M059J (cell line): ENCODE measurements at places on chromosomes 6 and 20. TPM values are rescaled to one million over a fixed set of nuclear protein-coding genes. Genes with fewer than 3 reads are reported as not detected.

Gene IL17F
- total RNA-seq = not detected in 2 replicates

Gene SULF2
- 104 and 140 TPM in 2 replicates for total RNA-seq

Gene PIGU
- total RNA-seq = 51.5 and 60.7 TPM in 2 replicates

DNA sequence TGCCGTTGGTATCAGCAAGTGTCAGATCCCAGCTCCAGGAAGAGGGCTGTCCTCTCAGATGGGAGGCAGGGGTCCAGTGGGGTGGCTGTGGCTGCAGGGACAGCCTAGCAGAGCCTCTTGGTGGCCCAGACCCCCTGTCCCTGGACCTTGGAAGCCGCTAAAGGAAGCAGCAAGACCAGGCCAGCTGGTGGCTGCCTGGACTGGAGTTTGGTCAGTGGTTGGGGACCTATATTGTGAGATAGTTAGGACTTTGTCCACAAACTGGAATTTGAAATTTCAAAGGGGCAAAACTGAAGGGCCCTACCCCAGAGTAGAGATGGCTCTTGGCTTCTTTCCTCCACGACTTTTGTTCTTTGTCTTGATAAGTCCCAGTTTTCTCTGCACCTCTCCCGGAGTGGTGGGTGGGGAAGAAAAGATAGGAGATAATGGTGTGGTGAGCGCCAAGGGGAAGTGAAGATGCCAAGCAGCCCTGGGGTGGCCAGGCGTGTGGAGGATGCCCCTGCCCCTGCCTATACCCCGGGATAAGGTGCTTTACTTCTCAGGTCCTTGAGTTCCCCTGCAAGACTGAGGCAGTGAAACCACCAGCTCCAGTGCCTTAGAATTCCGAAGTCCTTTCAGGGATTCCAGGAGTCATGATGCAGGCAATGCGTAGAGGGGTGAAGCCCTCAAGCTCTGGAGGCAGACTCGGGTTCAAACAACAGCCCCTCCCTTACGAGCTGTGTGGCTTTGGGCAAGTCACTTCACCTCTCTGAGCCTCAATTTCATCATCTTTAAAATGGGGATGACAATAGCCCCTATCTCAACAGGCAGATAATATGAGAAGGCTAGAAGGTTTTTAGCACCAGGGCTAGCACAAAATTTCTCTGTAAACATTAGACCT lies 40.2 kb downstream of the HNF4A start:
- no peak for DNase-seq

- DNase-seq = no peak
These were observed 262.5 kb downstream of the GJA1 start for GRCh38 chr6:121697921-121698320.

GRCh38 chr6:138662471-138662870 lies 111.1 kb upstream of the CCDC28A start:
- peak; percentile 39 for DNase-seq

DNA sequence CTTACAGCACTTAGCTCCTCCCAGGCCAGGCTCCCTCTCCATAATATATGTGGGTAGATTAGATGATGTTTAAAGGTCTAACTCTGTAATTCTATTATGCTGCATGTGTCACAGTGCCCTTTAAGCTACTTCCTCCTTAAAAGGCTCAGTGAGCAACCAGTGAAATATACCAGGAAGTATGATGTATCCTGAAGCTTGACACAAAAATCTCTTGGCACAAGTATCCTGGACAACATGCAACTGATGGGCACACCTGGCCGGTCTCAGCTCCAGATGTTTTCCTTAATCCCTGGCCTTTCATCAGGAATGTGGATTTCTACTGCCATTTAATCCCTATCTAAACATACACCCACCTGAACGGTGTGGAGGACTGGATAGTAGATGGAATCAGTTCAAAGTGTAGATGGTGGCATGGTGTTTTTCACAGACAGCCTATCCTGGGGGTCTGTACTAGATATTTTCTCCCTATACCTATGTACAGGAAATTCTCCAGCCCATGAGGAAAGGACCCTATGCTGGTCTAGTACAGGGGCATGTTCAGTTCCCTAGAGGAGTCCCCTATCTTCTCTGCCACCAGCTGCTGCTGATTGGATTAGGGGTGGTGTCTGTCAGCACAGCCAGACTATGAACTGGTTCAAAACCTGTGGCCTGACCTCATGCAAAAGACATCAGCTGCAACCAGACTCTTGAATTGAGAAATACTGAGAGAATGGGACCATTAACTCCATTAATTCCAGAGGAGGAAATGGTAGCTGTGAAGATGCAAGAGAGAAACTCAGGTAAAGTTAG lies 59.4 kb upstream of the CITED2 start:
- peak; percentile 36 for DNase-seq

DNA sequence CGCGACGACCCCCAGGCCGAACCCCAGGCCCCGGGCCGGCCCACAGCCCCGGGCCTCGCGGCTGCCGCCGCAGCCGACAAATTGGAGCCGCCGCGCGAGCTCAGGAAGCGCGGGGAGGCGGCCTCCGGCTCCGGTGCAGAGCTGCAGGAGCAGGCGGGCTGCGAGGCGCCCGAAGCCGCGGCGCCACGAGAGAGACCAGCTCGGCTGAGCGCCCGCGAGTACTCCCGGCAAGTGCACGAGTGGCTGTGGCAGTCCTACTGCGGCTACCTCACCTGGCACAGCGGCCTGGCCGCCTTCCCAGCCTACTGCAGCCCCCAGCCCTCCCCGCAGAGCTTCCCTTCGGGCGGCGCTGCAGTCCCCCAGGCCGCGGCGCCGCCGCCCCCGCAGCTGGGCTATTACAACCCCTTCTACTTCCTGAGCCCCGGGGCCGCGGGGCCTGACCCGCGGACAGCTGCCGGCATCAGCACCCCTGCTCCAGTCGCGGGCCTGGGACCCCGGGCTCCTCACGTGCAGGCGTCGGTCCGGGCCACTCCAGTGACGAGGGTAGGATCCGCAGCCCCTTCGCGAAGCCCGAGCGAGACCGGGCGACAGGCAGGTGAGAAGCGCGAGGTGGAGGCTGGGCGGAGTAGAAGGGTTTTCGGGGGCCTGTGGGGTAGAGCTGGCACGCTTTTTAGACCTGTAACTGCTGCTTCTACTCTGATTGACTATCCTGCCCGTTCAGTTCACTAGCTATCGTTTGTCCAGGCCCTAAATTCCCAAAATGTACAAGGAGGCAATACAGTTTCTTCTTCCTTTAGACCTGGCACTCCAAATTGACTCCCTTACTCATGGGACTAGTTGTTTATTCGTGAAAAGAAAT lies 654 bp downstream of the FAM8A1 start:
- DNase-seq = peak; percentile 58

GRCh38 chr6:148570456-148570855 lies 176.4 kb upstream of the UST start:
- peak; percentile 19 for DNase-seq

DNA sequence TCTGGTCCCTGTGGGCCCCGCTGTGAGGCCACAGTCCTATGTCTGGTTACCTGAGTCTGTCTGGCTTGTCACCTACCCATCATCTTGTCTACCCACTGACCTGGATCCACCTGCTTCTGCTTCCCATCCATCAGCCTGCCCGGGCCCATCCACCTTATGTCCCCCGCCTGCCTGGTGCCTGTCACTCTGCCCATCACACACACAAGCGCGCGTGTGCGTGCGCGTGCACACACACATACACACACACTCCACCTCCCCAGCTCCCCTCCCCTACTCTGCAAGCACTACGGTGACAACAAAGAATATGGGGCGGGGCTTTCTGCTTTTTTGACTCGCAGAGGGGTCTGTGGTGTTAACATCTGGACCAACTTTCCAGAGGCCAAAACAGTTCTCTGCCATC lies 8.0 kb downstream of the CDH22 start:
- no peak for DNase-seq

- DNase-seq = no peak
These were observed 168.4 kb downstream of the ZDHHC14 start for GRCh38 chr6:157549468-157549745.

DNA sequence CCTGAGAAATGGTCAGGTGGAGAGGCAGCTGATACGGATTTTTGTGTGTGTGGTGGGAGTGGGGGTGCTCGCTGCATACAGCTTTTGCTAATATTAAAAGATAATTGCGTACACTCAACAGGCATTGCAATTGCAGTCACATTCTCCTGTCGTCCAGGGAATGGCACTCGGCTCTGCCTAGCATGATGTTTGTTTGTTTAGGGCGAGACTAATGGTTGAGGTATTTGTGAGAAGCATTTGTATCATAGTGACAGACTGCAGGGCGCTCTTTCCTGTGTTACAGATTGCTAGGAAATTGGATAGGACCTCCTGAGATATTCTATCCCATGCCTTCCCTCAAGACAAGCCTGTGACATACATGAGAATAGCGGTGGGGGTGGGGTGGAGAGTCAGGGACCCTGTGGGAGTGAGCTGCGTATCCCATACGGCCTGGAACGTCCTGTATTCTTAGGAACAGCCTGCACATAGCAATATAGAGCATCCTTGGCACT lies 207.4 kb downstream of the SOX4 start:
- DNase-seq = peak; percentile 95

- DNase-seq = peak; percentile 54
These were observed 709 bp downstream of the SCAND1 start for GRCh38 chr20:35953387-35954199.
